Stimulated activated CD4-positive, alpha-beta T cell treated with anti-CD3 and anti-CD28 coated beads, Interleukin-1b, Interleukin-23, amount 100 ng/mL, for 1 hour (primary cell): ENCODE measurements at places on chromosomes 7 and 10.

- DNase-seq, result no peak
Observed at GRCh38 chr7:127618042-127618441, at the start of gene PAX4. TSS of gene PAX4 (minus strand) at chr7:127618142. CDS start at chr7:127615928, 2,214 bp downstream.

- no peak for DNase-seq
Observed at GRCh38 chr7:126495001-126495400, 757.7 kb downstream of the GRM8 start.

GRCh38 chr10:5600908-5601307 lies 65.5 kb downstream of the ASB13 start:
- no peak for DNase-seq

DNA sequence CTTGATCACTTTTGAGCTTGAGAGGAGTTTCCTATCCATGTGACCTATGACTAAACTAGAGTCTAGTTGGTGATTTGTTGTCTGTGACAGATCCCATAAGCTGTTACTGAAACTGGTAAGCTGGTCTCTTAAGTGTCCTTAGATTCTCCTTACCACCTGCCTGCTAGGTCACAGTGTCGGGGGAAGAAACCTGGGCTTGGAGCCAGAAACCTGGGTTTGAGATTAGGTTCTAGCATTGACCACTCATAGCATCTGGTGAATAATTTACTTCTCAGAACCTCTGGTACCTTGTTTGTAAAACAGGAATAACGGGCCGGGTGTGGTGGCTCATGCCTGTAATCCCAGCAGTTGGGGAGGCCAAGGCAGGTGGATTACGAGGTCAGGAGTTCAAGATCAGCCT lies 21.8 kb upstream of the ITPRID1 start:
- DNase-seq, result no peak

DNA sequence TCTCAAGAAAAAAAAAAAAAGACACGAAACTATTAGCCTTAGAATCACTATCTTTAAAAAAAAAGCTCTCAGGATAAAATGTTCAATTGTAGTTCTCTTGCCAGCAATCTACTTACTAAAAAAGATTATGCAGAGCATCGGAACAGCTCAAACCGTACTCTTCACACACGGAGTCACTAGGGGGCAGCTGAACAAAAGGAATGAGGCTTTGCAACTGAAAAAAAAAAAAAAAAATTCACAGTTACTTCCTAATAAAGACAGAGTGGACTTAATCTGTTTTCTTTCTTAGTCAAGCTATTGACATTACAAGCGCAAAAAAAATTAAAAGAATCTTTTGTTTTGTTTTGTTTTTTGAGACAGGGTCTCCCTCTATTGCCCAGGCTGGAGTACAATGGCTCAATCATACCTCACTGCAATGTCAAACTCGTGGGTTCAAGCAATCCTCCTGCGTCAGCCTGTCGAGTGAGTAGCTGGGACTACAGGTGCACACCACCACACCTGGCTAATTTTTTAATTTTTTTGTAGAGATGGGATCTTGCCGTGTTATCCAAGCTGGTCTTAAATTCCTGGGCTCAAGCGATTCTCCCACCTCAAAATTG lies 11.5 kb downstream of the PMS2 start:
- no peak for DNase-seq

DNA sequence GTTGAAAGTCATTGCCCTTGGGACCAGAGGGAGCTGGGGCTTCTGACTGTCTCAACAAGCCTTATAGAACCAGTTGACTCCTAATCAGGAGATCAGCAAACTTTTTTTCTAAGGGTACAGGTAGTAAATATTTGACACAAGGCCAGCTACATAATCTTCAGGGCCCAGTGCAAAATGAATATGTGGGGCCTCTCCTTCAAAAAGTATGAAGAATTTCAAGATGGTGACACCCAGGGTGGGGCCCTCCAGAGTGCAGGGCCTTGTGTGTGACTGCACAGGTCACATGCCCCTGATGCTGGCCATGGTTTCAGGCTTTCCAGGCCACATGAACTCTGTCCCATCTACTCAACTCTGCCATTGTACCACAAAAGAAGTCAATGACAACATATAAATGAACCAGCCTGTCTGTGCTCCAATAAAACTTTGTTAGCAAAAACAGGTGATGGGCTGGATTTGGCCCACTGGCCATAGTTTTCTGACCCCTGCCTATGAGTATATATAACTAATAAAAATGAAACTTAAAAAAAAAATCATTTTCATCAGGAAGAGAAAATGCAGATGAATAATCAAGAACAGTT lies 6.1 kb downstream of the MMRN2 start:
- no peak for DNase-seq

GRCh38 chr10:43077421-43078171 lies 727 bp downstream of the RET start:
- no peak for DNase-seq
